A673 (cell line): ENCODE measurements at places on chromosomes 3 and 15. TPM values are rescaled to one million over a fixed set of nuclear protein-coding genes. Genes with fewer than 3 reads are reported as not detected.

DNA sequence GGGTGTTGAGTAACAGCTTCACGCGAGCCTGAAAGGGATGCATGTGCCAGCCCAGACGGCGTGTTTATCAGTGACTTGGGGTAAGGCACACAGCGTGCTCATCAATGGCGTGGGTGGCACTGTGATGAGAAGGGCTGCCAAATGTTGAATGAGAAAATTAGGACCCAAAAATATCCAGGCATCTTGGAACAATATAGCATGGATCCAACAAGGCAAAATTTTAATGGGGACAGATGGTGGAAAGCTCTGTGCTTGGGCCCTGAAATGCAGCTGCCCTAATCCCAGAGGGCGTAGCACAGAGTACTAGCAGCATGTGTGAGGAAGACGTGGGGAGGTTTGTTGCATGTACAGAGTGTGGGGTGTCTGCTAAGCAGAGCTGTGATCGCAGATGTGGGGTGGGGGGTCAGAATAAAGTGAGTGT is 48.9 kb downstream of the SSUH2 start:
- DNase-seq, result no peak

DNA sequence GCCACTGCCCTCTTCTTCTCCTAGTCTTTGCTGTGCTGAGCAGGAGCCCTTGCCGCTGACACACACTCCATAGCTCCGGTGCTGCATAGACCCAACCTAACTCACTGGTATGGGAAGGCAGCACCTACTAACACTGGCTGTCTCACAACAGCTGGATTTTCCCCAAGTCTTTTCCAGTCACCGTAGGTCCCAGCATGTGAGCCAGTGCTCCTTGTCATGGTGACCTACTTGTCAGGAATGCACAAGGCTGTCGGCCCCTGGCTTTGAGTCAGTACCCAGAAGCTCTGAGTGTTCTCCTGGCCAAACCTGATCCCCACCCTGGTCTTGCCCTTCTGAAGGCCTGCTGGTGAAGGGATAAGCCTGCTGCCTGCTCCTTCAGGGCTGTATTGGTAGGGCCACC is 25.7 kb downstream of the AMOTL2 start:
- DNase-seq, result no peak

GRCh38 chr3:147428326-147428725 is 19.2 kb downstream of the ZIC1 start:
- no peak for DNase-seq

- DNase-seq, result no peak
Measured at GRCh38 chr15:75313116-75313845, 22.6 kb upstream of the COMMD4 start.

GRCh38 chr3:359672-360071 is 163.1 kb downstream of the CHL1 start:
- DNase-seq, result no peak

- DNase-seq, result no peak
Measured at GRCh38 chr3:180048103-180048502, 11.4 kb upstream of the PEX5L start.

DNA sequence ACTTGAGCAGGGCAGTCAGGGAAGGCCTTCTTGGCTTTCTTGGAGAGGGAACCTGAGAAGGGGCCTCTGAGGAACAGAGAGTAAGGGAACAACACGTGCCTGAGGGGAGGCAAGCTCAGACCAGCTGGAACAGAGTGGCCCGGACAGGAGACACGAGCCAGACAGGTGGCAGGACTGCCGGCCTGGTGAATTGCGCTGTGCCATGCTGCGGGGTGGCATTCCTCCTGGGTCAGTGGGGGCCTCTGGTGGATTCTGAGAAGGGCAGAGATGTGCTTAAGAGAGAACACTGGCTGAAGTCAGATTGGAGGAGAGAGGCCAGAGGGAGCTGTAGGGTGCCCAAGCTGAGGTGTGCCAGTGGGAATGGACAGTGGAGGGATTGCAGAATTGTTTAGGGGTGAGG is 4.9 kb downstream of the CHAC1 start:
- DNase-seq, result no peak

DNA sequence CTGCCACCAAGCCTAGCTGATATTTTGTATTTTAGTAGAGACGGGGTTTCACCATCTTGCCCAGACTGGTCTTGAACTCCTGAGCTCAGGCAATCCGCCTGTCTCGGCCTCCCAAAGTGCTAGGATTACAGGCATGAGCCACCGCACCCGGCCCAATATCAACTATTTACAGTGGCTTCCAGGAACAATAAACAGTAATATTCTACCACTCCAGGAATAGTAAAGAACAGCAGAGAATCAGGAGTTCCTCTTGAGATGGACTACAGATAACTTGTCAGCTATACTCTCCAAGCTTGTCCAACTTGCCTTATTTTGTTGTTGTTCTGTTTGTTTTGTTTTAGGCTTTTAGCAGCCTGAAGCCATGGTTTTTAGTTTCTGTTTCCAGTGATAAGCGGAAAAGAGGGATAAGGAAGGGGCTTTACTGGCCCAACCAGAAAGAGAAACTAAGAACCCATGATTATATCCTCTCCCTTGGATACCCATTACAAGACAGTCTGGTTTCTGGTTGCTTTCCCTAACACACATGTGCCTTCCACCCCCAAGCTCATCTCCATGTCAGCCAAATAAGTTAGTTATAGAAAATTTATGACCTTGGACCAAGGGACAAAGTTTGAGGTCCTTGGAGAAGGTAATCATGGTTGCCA is 36.7 kb downstream of the ARHGEF3 start:
- DNase-seq, result no peak

DNA sequence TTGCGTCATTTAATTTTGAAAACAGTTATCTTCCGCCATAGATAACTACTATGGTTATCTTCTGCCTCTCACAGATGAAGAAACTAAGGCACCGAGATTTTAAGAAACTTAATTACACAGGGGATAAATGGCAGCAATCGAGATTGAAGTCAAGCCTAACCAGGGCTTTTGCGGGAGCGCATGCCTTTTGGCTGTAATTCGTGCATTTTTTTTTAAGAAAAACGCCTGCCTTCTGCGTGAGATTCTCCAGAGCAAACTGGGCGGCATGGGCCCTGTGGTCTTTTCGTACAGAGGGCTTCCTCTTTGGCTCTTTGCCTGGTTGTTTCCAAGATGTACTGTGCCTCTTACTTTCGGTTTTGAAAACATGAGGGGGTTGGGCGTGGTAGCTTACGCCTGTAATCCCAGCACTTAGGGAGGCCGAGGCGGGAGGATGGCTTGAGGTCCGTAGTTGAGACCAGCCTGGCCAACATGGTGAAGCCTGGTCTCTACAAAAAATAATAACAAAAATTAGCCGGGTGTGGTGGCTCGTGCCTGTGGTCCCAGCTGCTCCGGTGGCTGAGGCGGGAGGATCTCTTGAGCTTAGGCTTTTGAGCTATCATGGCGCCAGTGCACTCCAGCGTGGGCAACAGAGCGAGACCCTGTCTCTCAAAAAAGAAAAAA is 1.2 kb downstream of the B2M start:
- DNase-seq, result peak; percentile 89

GRCh38 chr15:33730815-33731214 is 237.5 kb upstream of the CHRM5 start:
- no peak for DNase-seq

GRCh38 chr3:189568961-189569360 is 62.2 kb upstream of the TP63 start:
- no peak for DNase-seq

GRCh38 chr15:66722757-66723540 is 20.9 kb downstream of the SMAD6 start:
- no peak for DNase-seq

- DNase-seq, result no peak
Measured at GRCh38 chr3:172525116-172525613, 1.9 kb upstream of the TNFSF10 start.

DNA sequence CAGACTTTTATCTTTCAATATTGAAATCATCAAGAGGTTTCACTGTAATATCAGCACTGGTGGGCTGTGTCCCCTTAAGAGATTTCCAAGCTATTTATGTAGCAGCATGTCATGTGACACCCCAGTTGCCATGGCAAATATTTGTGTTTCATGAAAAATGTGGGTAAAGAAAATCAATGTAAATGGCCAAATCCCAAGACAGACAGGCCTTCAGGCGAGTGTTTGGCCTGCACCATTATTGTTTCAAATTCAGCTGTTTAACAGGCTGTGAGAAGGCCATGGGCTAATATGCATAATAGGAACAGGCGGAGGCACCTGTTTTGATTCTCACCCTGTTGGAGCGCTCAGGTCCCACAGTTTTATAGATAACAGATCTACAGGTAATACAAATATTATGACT is 104.2 kb downstream of the IQCH start:
- no peak for DNase-seq

- no peak for DNase-seq
Measured at GRCh38 chr3:152208439-152208838, 60.3 kb upstream of the MBNL1 start.

DNA sequence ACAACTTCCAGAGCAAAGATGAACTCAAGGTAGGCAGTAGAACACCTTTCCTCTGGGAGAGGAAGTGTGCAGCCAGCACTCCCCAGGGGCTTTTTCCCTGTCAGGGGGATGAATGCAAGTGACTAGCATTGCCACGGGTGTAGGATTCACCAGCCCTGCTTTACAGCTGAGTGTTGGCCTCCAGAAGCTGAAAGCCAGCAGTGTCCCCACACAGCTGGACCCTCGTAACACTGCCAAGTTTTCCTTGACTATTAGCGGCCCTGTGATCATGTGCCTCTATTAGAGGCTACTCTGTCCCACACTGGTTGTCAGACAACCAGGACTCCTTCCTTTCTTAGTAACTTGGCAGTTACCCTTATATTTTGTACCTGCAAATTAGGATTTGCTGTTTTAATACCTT is 104.9 kb upstream of the MANF start:
- no peak for DNase-seq

Gene CCDC54
- not detected in 2 replicates for total RNA-seq

Gene TGM4
- 0.09 TPM in 1 of 2 replicates, not detected in the other for total RNA-seq

Gene KY
- not detected in 2 replicates for total RNA-seq

Gene A4GNT
- not detected in 2 replicates for total RNA-seq

Gene DOCK3
- 0.47 and 0.59 TPM in 2 replicates for total RNA-seq

Gene CHL1
- not detected in 2 replicates for total RNA-seq

Gene GATA2
- 14.2 and 19.4 TPM in 2 replicates for total RNA-seq

Gene GPR15
- not detected in 2 replicates for total RNA-seq

Gene CSPG5
- 21.7 and 25.0 TPM in 2 replicates for total RNA-seq
